ENCODE measurements at places on chromosomes 6 and 20.

DNA sequence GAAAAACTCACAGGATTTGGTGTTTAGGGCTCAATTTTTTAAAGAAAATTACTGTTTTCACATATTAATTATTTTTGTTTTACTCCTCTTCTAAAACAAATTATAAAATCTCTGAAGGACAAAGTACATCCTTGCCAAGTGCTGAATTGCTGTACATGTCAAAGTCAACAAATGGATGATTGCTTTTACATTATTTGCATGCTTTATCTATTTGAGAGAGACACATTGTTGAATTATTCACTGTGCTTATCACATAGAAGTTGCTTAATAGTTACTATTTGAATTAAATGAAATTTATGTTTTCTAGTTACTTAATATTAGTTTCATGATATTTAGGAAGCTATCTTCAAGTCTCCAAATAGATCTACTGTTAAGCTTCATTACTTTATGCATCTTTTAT is 318.6 kb upstream of the PTCHD4 start:
- no peak for DNase-seq

- DNase-seq, result no peak
Measured at GRCh38 chr6:166620478-166621113, 6.5 kb downstream of the RPS6KA2 start.

GRCh38 chr20:57999465-58000111 is 228.9 kb downstream of the ANKRD60 start:
- DNase-seq, result no peak

DNA sequence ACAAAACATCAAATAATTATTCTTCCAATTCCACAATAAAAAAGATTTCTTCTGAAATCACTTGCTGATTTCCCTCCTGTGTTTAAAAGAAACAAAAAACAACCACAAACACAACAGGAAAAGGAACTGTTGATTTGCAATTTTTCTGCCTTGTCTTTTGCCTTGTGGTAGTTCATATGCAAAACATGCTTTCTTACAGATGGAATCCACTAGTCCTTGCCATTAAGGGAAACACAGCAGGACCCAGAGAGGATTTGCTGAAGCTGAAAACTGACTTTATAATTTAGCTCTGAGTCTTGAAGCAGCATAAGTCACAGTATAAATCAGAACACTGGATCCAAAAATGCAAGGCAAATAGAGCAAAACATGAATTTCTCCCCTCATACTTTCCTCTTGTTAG is 328.8 kb downstream of the PHF3 start:
- DNase-seq, result no peak

- no peak for DNase-seq
Measured at GRCh38 chr20:16279320-16279719, 293.9 kb downstream of the KIF16B start.

DNA sequence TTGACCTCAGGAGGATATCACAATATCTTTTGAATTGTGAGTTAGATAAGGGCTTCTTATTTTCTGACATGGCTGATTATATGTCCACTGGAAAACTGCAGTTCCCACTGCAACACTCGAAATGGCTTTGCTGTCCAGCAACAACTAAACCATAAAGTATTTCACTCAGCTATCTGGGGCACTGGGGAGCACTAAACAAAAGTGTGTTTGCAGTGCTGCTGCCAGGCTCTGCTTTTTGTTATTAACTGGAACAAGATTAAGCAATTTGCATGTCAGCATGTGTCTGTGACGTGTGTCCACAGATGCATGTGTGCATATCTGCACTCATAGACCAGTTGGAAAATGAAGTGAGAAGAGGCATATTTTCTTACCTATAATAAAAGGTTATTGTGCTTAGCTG is 107.8 kb upstream of the CCN2 start:
- DNase-seq, result no peak

GRCh38 chr20:4471221-4471620 is 250.5 kb upstream of the PRND start:
- no peak for DNase-seq

Data from activated T-cell treated with anti-CD3 and anti-CD28 coated beads for 1 hour (primary cell).